Fibroblast of skin of scalp (primary cell): ENCODE measurements at places on chromosomes 12 and 14.

- peak; percentile 92 for DNase-seq
Observed at GRCh38 chr12:43315961-43316360, 236.0 kb downstream of the ADAMTS20 start.

- DNase-seq, result no peak
Observed at GRCh38 chr14:35986219-35986573, 160.1 kb downstream of the BRMS1L start.

DNA sequence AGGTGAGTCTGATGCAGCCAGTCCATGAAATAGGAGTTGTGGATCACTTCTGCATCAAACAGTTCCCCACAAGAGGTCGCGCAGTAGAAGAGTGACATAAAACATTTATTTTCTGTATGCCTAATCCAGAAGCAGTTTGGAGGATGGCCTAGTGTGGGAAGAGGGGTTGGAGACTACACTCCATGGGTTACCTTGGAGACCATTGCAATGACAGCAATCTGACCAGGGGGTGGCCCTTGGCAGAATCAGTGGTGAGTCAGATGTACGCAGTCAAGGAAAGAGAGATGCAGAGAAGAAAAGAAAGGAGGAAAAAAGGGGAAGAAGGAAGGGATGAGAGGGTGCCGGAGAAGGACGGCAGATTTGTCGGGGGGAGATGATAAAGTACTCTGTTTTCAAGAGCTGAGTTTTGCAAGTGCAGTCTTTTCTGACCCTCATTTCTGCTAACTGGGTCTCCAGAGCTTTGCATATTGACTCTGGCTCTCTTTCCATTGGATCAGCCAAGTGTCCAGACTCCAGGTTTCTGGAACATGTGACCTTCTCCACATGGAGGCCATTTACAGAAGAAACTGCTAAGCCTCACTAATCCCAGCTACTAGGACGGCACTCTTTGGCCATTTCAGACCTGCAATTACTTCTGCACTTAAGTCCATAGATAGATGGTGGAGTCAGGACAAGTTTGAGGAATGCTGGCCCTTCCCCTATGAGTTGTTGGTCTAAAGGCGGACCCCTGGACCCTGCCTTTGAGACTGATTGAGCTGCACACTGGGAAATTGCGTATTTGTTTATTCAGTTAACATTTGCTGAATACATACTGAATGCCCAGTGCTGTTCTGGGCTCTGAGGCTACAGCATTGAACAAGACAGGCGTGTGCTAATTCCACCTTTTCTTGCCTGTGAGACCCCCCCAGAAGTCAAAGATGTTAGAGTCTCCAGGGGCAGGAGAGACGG, 424.2 kb downstream of the BCL11B start:
- DNase-seq, result peak; percentile 4

- DNase-seq, result no peak
Observed at GRCh38 chr14:29419736-29420135, 507.9 kb downstream of the PRKD1 start.

DNA sequence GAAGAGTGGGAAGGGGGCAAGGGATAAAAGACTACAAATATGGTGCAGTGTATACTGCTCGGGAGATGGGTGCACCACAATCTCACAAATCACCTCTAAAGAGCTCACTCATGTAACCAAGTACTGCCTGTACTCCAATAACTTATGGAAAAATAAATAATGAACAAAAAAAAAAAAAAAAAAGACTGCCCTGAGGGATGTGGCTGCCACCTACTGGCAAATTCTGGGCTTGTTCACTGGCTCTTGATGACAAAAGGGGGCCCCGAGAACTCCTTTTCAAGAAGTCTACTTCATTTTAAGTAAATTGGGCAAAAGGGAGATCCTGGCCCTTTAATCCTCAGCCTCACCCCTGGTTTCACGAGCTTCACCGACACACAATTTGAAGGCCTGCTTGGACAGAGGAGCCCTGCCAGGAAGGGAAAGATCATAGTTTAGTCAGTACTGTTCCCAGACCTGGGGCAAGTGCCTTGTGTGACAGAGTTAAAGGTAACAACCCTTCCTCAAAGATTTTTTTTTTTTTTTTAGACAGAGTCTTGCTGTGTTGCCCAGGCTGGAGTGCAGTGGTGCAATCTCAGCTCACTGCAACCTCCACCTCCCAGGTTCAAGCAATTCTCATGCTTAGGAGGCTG, 26.1 kb upstream of the STAC3 start:
- peak; percentile 35 for DNase-seq

DNA sequence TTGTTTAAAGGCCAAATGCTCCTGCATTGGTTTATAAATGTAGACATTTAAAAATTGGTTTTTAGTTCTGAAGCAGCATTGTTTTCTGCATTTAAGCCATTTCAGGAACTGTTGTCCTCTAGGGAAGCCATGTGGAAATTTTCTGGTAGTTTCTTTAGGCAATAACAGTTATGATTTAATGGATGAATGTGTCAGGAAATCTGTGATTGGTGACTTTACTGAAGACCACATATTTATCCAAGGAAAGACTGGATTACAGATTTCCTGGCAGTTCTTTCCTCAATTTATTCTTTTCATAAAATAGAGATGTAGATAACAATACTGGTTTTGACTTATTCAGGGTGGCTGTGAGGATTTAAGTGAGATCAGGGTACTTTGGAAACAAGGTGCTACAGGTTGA, 27.6 kb downstream of the TBC1D15 start:
- DNase-seq, result no peak

DNA sequence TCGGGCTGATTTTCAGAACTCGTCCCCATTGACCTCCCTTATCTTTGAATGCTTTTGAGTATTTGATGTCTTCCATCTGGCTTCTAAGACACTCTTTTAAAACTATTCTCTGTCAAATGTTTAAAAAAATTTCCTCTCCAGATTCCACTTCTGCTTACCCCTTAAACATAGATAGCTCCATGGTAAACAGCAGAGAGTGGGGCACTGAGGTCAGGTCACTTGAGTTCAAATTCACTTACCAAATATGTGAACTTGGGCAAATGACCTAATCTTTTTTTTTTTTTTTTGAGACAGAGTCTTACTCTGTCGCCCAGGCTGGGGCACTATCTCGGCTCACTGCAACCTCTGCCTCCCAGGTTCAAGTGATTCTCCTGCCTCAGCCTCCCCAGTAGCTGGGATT, 126.8 kb upstream of the CPSF6 start:
- no peak for DNase-seq

GRCh38 chr12:42118136-42118879, 26.4 kb downstream of the GXYLT1 start:
- no peak for DNase-seq

GRCh38 chr12:113443030-113443539, 20.9 kb downstream of the SDSL start:
- no peak for DNase-seq

DNA sequence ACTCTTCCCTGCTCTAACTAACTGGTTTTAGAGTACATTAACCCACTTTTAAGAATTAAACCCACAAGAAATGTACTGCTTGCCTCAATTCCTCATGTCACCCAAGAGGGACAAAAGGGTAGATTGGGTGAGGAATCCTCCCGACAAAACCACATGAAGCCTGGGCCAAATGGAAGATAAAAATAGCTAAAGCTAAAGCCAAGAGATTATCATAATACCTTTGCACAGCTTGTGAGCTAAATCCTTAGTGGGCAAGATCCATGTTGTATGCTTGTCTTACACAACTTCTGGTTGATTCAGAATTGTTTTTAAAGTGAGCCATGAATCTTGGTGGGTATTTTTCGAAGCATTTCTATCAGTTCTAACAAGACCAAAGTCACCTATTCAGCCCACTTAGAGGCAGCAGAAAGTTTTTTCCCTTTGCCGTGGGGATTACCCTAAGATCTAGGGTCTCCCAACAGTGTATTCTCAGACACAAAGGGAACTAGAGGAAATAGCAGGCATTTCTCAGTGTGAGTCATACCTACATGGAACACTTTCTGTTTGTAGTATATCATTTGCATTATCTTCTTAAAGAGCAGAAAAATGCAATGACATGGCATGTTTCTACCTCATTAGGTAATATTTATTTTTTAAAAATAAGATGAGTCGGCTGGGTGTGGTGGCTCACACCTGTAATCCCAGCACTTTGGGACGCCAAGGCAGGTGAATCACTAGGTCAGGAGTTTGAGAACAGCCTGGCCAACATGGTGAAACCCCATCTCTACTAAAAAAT, 616.6 kb downstream of the KCNH5 start:
- DNase-seq, result peak; percentile 44

DNA sequence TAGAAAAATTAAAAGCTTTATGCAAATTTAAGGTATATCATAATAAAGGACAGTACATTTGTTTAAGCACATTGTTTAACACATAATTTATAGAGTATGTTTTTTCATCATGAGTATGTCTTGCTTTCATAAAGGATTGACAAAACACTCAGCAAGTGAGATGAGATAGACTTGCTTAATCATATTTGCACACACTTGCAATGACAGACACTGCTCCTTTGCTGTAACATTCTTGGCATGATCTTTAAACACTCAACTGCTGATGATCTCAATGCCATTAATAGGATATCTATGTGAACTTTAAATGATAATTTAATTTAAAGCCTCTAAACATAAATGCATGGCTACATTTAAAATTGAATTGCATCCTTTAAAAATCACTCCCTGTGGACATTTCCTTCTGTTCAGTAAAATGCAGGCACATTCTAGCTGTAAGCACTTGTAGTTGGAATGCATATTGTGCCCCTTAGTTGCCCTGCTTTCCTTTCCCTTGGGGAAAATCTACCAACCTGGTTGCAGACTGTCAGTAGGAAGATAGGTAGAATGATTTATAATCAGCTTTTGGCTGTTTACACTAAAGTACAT, 979.0 kb downstream of the TMTC2 start:
- no peak for DNase-seq

- DNase-seq, result no peak
Observed at GRCh38 chr14:103158688-103159087, 35.4 kb downstream of the TNFAIP2 start.
